ENCODE measurements at places on chromosomes 13 and 19.
A peak's percentile ranks its signal among the peaks of the same experiment; 100 is the strongest.

DNA sequence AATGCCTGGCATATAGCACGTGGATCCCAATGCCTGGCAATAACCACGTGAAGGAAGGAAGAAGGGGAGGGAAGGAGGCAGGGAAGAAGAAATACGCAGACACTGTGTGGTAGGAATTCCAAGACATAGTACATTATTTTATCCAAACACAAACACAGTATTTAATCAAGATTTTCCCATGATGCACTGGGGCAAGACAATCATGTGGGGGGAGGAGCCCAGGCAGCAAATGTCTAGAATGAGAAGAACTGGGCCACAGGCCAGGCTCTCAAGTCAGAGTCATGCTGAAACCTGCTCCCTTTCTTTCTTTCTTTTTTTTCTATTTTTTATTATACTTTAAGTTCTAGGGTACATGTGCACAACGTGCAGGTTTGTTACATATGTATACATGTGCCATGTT, 717.9 kb downstream of the UQCRFS1 start:
- no peak for DNase-seq

- no peak for DNase-seq
Measured at GRCh38 chr19:12943437-12944044, 2.1 kb upstream of the RAD23A start.

- no peak for DNase-seq
Measured at GRCh38 chr13:74778946-74779345, 644.7 kb upstream of the KLF12 start.

DNA sequence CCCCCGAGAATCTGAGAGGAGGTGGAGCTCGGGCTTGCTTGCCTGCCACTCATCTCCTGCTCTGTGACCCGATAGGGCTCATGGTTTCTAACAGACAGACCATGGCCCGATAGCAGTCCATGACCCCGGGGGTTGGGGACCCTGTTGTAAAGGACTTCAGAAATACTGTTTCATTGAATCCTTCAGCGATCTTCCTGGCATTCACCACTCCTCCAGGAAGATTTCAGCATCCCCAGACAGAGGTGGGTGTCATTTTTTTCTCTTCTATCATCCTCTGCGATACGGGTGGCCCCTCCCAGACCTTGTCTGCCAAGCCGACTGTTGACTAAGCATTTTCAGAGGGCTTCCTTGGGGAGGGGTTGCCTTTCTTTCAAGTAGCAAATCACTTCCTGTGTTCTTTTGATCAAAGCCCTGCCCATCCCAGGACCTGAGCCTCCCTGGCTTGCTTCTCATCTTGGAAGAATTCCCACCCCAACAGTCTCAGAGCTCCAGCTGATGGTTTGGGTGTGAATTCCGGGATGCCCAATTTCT, 1.7 kb downstream of the MYO1F start:
- peak; percentile 59 for DNase-seq

- DNase-seq = no peak
Measured at GRCh38 chr19:7873304-7874075, 700 bp downstream of the PRR36 start.

DNA sequence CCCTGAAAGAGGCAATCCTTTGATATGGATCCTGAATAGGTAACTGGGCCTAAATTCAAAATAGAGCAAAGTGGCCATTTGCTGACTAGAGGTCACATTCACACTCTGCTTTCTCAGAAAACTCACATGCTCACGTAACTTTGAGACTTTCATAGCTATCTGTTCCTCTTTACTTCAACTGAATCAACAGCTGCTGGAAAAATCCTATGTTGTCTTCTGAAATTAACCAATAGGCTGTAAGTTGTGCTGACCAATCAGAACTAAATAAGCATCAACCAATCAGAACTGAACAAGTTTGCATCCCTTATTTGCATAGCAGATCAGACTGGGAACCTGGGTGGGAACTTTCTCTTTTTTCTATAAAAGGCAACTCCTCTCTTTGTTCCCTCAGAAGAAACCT, 24.0 kb upstream of the TBC1D4 start:
- DNase-seq = no peak

GRCh38 chr19:3175781-3176714, 2.5 kb upstream of the S1PR4 start:
- DNase-seq = peak; percentile 90

DNA sequence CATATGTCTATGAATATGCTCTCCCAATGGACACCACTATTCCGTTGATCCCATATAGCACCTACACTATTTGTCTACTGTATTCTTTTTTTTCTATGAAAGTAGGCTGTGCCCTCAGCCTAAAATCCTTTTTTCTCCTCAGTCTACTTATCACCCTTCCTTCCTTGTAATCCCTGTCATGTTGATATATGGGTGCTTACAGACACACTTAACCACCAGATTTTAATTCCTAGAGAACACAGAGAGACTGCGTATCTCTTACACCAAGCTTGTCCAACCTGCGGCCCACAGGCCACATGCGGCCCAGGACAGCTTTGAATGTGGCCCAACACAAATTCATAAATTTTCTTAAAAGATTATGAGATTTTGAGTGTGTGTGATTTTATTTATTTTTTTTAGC, 101.1 kb downstream of the ZAR1L start:
- DNase-seq = no peak

DNA sequence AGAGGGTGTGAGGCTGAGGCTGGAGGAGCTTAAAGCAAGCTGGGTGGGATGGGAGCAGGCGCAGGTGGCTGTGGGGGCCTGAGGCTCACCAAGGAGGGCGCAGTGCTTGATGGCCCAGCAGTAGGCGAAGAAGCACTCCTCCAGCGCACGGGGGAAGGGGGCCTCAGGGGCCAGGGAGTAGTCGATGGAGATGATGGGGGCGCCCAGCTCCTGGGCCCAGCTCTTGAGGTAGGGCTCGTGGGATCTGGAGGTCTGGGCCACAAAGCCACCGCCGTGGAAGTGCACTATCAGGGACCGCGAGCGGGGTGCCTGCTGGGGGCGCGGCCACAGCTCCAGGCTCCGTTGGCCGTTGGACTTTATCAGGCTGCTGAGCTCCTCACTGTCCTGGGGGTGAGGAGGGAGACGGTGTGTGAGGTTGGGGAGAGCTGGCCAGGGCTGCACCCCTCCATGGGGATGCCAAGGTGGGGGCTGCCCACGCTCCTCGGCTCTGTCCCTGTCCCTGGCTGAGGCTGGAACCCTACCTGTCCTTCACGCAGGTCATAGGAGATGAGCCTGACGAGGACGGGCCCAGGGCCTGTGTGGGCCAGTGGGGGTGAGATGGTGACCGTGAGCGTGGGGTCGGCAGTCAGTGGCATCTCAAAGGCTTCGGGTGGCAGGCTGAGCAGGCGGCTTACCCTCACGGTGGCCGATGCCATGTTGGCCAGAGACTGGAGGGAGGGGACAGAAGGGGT, 17.2 kb upstream of the CNFN start:
- DNase-seq = no peak

Data from MCF 10A (cell line).